CD8-positive, alpha-beta T cell (primary cell): ENCODE measurements at places on chromosomes 12 and 14.
A peak's percentile ranks its signal among the peaks of the same experiment; 100 is the strongest.

DNA sequence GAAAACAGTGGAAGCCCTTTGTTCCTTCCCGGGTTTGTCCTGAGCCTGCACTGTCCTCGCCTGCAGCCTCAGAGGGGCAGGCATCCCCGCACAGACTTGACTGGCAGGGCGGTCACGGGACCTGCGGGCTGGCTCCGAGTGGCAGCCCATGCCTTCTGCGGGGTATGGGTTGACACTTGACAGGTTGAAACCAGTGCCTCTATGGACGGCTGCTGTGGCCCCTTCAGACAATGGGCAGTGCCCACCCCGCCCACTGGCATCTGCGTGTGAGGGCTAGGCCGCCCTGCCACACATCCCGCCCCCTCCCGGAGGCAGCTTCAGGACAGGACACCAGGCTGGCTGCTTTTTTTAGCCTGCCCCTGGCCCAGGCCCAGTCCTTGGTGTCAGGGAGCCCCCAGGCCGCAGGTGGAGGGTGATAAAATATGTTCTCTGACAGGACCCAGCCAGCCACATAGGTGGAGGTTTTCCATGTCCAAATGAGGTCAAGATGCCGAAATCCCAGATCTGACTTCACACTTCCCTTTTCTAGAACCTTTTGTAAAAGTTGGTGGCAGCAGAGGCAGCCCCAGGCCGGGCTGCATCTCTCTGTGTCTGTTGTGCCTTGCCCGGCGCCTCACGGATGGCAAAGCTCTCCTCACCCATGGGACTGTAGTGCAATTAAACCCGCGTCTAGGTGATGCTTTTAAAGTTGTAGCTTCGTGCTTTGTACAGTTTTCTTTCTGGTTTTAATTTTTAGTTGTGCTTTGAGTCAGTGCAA is 10.0 kb downstream of the ANKRD9 start:
- DNase-seq, result no peak

- no peak for DNase-seq
Observed at GRCh38 chr14:75217508-75218206, 41.2 kb upstream of the TMED10 start.

DNA sequence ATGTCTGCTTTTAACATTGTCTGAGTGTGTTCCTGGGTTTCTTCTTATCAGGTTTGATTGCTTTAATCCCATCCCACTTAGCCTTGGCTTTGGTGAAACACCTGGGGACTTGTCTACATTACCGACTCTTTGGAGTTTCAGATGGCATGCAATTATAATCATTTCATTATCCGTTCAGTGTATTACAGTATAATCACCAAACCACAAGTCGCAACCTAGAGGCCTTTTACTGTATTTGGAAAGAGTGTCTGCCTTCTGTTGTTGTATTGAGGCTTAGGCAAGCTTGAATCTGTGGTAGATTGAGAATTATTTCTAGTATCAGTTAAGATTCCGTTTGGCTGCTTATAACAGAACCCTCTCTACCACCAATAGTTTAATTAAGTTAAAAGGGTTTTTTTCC is 103.9 kb downstream of the TGFB3 start:
- DNase-seq, result no peak

DNA sequence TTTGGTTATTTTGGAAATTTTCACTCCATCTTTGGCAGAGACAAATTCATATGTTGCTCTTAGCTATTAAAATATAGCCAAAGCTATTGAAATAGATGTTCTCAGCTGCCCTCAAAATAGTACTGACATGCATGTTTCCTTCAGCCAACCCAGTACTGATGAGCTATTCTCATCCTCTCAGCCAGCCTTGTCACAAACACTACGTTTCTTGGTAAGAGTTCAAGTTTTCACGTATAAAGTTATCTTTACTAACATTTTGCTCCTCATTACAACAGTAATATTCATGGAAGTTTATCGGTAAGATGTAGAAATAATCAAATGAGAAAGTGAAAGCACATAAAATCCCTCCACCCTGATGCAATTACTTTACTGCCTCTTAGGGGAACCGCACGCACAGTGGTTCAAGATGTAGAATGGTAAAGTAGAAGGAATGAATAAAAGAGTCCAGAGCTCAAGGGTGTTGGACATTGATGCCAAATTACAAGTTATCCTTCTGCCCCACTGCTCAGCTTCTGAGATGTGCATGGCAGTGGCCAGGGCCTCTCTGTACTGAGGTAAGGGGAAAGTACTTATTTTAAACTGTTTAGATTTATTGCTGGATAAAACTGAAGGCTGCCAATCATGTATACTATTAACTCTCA is 20.7 kb downstream of the GCH1 start:
- DNase-seq, result no peak

- no peak for DNase-seq
Observed at GRCh38 chr12:111600205-111600642, 1.1 kb upstream of the ATXN2 start.

DNA sequence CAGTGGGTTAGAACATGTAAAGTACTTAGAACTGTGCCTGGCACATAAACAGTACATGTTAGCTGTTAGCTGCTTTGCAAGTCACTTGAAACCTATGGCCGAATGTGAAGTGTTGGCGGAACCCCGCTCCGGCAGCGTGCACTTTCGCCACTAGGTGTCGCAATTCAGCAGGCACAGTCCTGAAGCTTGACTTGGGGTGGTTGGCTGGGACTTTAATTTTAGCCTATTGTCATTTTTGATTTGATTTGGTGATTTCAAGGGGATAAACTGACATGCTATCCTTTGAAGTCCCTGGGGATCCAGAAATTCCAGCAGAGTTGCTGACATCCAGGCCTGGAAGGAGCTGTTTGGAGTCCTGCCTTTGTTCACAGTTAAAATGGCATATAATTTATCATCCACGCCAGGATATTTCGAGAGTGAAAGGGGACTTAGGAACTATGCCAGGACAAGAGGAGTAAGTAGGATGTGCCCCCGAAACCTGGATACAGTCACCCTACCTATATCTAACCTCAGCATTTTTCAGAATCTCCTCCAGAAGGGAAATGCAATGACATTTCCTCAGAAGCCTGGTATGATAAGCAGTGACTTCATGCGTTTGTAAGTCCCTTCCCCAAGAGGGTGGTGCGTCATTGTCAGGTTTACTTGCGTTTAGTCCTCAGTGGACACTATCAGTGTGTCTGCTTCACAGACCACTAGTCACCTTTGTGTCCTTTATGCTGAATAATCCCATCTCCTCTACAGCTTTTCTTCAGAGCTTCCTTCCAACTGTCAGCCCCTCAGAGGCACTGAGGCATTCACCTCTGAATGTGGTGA is 3.5 kb upstream of the TSPAN9 start:
- DNase-seq, result peak; percentile 78

- DNase-seq, result no peak
Observed at GRCh38 chr12:65432114-65432513, 153.6 kb downstream of the MSRB3 start.

- DNase-seq, result no peak
Observed at GRCh38 chr14:104751539-104752422, 1.2 kb upstream of the SIVA1 start.

DNA sequence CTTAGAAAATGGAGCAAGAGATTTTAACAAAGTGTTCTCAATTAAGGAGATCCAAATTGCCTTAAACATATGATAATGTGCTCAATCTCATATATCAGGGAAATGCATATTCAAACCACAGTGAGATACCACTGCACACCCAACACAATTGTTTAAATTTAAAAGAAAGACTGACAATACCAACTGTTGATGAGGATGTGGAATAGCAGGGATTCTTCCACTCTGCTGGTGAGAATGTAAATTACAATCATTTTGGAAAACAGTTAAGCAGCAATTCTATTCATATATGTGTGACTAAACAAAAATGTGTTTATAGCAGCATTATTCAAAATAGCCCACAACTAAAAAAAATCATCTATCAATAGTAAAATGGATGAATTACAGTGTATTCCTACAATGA is 144.2 kb downstream of the KICS2 start:
- DNase-seq, result no peak

GRCh38 chr12:112140728-112141127 is 15.4 kb downstream of the TRAFD1 start:
- DNase-seq, result no peak

DNA sequence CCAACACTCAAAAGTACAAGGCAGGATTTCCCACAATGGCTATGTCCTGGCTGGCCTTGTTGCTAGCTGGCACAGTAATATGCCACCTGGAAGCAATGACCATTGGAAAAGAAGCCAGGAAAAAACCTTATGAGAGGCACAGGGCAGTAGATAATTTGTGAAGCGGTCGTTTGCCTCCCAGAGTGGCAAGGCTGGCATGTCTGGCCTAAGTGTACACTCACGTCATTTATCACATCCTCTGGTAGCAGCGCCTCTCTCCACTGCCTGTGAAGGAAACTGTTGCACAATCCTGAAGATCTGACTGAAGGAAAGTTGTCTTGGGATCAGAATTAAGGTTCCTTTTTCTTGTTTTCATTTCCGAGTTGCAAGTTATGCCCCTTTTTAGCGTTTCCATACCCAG is 408.5 kb downstream of the ZFP36L1 start:
- no peak for DNase-seq
